GM12892 (cell line): ENCODE measurements at places on chromosomes 5 and 9.

DNA sequence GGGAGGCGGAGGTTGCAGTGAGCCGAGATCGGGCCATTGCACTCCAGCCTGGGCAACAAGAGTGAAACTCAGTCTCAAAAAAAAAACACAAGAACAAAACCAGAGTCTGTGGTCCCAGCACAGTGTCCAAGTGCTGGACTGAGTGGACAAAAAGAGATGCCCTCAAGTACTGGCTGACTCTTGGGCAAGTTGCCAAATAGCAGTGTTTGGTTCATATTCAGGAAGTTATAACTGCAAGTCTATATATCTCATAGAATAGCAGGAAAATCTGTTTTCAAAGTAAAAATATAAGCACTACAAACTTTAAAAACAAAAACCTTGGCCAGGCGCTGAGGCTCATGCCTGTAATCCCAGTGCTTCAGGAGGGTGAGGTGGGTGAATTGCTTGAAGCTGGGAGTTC, 7.3 kb downstream of the HABP4 start:
- DNase-seq: no peak

- no peak for DNase-seq
Observed at GRCh38 chr9:21983561-21983935, 10.6 kb downstream of the CDKN2A start.

DNA sequence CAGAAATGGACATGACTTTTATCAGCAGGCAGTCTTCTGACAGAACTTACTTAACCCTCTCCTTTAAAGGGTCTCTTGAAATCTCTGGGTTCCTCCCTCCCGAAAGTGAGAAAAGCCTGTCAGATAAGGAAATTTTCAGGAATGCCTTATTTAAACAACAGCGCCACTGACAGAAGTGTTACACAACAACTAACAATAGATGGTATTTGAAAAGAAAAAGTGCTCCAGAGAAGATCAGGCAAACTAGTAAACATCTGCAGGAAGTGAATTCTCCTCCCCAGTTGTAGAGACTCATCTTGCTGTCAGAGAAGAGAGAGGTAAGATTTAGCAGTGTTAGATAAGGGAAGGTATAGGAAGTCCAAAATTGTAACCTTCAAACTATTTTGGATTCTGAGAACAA, 107.2 kb upstream of the NFIL3 start:
- DNase-seq: no peak

DNA sequence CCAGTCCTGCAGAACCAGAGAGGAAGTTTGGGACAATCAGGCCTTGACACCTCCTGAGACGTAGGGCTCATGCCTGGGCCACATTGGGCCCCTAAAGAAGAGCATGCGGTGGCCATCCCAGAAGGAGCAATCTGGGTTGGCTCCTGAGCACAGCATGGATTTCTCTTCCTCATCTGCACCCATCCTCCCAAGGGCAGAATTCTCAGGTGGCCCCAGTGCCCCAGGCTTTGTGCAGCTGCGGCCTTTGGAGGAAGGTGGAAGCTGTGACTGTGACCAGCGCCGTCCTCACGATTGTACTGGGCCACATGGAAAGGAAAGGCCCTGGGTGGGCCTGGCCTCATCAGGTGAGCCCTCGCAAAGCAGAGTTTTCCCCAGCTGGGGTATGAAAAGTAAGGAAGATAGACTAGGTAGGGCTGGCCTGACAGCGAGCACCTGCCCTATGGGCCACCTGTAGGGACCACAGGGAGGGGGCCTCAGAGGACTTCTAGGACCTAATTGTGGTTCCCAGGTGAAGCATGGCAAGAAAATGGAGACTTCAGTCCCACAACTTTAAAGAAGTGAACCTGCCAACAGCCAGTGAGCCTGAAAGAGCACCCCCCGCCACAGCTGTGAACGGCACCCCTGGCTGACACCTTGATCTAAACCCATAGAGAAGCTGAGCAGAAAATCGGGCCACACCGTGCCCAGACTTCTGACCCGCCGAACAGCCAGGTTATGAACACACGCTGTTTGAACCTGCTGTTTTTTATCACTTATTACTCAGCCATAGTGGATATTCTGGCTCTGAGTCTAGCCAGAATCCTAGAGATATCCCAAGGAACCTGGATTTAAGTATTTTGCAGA, 164.1 kb downstream of the IRX2 start:
- no peak for DNase-seq

DNA sequence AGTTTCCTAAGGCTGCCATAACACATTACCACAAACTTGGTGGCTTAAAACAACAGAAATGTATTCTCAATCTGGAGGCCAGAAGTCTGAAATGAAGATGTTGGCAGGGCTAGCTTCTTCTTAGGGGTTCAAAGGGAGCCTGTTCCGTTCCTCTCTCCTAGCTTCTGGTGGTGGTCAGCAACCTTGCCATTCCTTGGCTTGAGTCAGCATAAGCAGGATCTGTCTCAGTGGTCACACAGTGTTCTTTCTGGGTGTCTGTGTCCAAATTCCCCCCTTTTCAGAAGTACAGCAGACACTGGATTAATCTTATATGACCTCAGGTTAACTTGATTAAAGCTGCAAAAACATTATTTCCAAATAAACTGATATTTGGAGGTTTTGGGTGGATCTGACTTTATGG, 2.1 kb upstream of the OSMR start:
- DNase-seq: no peak

- no peak for DNase-seq
Observed at GRCh38 chr5:149776361-149777305, 46.5 kb downstream of the PPARGC1B start.

GRCh38 chr5:139814191-139814601, 18.6 kb downstream of the PSD2 start:
- DNase-seq: no peak
